G401 (cell line): ENCODE measurements at places on chromosomes 2 and 18. TPM values are rescaled to one million over a fixed set of nuclear protein-coding genes. Genes with fewer than 3 reads are reported as not detected.
A peak's percentile ranks its signal among the peaks of the same experiment; 100 is the strongest.

The KIF1A gene
- total RNA-seq, result 15.3 and 24.9 TPM in 2 replicates

- DNase-seq, result peak; percentile 47
Measured at GRCh38 chr18:34729740-34730355, 19.8 kb downstream of the DTNA start.

DNA sequence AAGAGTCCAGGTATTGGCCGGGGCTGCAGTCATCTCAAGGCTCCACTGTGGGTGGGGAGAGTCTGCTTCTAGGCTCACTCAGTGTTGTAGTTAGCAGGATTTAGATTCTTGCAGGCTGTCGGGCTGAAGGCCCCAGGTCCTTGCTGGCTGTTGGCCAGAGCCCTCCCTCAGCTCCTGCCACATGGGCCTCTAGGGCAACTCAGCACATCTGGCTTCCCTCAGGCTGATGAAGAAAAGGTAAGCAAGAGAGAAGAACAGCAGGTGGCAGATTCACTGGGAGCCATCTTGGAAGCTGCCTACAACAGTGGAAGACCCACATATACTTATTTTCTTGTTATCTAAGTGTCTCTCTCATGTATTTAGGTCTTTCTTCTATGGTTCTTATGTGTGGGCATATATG lies 4.3 kb downstream of the MRPS9 start:
- no peak for DNase-seq

The SLC4A3 gene
- total RNA-seq, result 4.1 and 5.0 TPM in 2 replicates

The CABYR gene
- 0.41 TPM in 1 of 2 replicates, not detected in the other for total RNA-seq

The SERPINB10 gene
- not detected in 2 replicates for total RNA-seq

The SPEG gene
- 7.7 and 11.1 TPM in 2 replicates for total RNA-seq

The UNC80 gene
- total RNA-seq, result not detected in 2 replicates

The BCL2 gene
- 9.9 and 18.2 TPM in 2 replicates for total RNA-seq

GRCh38 chr2:10210336-10210735 lies 87.8 kb downstream of the RRM2 start:
- no peak for DNase-seq

- DNase-seq, result no peak
Measured at GRCh38 chr18:56112013-56112749, 524.2 kb upstream of the TCF4 start.

The CRIM1 gene
- total RNA-seq, result 32.1 and 43.4 TPM in 2 replicates

The HMSD gene
- not detected in 2 replicates for total RNA-seq

The TMEM247 gene
- not detected in 2 replicates for total RNA-seq

The SLC25A12 gene
- 24.5 and 24.7 TPM in 2 replicates for total RNA-seq

GRCh38 chr2:238448031-238448955 lies 21.6 kb downstream of the ASB1 start:
- DNase-seq, result no peak

DNA sequence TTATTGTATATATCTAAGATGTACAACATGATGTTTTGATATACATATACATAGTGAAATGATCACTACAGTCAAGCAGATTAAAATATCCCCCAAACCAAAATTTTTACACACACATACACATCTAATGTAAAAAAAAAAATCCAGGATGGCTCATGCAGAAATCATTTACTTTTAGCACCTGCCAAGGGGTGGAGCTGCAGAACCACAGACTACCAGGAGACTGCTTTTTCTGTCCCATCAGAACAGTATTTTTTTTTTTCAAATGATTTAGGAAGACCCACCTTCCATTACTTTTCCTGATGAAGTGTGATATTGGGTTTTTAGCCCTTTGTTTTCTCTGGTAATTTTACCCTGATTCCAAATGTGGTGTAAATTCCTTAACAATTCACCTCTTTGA lies 61.9 kb downstream of the AQP4 start:
- no peak for DNase-seq

- DNase-seq, result peak; percentile 54
Measured at GRCh38 chr2:101823347-101823791, 125.9 kb downstream of the MAP4K4 start.

DNA sequence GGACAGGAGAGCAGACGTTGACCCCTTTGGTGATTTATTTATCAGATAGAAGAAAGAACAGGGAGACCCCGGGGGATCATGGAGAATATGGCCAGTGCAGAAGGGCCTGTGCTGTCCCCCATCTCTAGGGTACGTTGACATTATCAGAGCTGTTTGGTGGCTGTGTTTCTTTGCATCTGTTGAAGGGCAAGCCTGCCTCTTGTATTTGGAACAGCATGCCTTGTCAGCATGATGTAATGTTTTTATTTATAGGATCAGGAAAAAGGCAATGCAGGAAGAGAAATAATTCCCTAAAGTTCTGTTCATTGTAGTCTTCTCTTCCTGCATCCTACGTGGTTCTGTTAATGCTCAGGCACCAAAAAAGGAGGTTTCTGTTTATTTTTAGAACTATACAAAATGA lies 49.8 kb upstream of the CABYR start:
- peak; percentile 65 for DNase-seq

DNA sequence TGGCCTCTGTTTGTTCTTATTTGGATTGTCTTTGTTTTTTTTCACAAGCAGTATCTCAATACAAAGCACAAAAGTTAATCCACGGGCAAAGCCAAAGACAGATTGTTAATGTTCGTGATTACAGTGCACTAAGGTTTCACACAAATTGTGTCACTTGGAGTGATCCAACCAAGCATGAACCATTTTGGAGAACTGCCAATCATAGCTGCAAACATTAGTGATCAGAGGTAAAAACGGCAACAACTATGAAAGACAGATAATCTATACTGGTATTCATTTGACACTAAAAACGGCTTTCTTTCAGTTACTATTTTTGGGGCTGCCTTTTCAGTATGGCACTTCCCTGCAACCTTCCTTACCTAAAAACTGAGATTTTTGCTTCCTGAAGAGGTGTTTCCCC lies 213.1 kb upstream of the GULP1 start:
- DNase-seq, result no peak

The VRK2 gene
- total RNA-seq, result 16.9 and 20.6 TPM in 2 replicates

- DNase-seq, result no peak
Measured at GRCh38 chr2:55311444-55311870, 42.4 kb upstream of the MTIF2 start.

The SGPP2 gene
- total RNA-seq, result not detected in 2 replicates

- DNase-seq, result no peak
Measured at GRCh38 chr2:225040142-225040541, 2.1 kb downstream of the DOCK10 start.

DNA sequence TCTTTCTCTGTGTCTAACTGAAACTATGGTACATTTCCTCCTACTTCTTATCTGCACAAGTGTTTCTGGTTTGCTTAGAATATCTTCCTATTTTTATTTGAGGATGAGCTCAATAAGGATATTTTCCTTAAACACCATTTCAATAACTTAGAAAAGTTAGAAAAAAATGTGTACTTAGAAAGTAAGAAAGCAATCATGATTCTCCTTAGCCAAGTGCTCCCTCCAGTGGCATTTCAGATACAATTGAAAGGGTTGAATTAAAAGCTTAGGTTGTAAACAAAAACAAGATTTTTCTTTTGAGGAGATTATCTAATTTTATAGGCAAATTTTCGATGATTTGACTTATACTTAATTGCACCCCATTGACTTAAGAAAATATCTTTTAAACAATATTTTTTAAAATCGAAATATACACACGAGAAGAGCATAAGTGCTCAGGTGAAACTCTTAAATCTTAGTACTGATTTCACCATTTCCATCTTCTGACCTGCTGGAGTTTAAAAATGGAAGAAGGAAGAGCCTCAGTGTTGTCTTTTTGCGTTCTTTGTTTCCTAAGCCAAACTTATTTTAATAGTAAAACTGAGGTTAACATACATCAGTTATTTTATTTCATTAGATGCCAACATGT lies 26.9 kb downstream of the C18orf63 start:
- DNase-seq, result peak; percentile 68

The ASTL gene
- 2.6 TPM in 1 of 2 replicates, not detected in the other for total RNA-seq

DNA sequence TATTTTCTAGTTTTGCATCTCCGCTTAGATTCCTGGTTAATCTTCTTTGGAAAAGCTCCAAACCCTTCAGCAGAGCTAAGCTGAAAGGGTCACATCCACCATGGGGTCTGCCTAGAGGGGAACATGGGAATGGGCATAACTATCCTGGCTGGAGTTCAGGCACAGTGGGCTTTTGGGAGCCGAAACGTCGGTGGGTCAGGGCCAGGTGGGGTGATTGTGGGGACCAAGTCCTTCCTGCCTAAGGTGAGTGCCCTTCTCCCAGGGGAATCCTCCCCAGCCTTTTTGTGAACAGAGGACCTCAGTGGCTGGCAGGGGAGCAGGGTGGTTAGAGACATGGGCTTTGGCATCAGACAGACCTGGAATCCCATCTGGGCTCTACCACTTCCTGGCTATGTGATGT lies 60.3 kb downstream of the CELF4 start:
- no peak for DNase-seq

The ZNF396 gene
- 0.03 and 0.25 TPM in 2 replicates for total RNA-seq

DNA sequence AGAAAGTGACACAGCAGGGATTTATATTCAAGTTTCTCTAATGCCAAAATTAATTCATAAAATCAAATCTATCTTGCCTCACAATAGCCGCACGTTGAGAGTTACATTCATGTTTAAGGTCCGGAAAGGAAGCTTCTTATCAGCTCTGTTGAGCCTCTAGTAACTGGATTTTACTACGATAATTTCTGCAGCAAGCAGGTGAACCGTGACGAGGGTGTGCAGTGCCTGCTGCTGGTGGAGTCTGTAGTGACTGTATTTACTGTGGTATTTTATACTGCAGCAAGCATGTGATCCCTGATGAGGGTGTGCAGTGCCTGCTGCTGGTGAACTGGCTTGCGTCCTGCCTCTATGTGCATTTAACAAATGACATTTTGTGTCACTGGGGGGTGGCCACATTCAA lies 120.0 kb downstream of the SNTG2 start:
- DNase-seq, result no peak

The XIRP2 gene
- total RNA-seq, result not detected in 2 replicates

The WNT6 gene
- total RNA-seq, result 0.14 TPM in 1 of 2 replicates, not detected in the other

GRCh38 chr2:120111193-120111592 lies 98.3 kb downstream of the EPB41L5 start:
- no peak for DNase-seq

- no peak for DNase-seq
Measured at GRCh38 chr2:231359948-231360347, 35.6 kb upstream of the B3GNT7 start.

The PSTPIP2 gene
- total RNA-seq, result 18.9 and 19.0 TPM in 2 replicates

The GALR1 gene
- total RNA-seq, result not detected in 2 replicates

DNA sequence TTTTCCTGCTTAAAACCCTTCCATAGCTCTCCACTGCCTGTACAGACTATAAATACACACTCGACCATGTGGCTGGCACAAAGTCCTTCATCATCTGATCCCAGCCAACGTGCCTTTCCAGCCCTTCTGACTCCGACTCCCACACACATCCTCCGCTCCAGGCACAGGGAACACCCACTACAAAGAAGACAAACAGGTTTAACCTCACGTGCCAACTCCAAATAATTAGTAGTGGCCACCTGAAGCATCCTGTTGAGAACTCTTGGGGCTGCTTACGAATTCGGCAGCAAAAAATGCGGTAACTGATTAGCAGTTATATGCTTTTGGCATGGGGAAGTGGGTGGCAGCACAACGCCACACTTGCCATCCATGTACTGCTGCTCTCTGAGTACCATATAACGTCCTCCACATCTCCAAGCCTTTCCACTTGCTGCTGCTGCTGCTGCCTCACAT lies 12.1 kb downstream of the SPIRE1 start:
- peak; percentile 90 for DNase-seq

The TXNDC2 gene
- total RNA-seq, result 0.06 TPM in 1 of 2 replicates, not detected in the other

GRCh38 chr2:10217489-10218435 lies 84.9 kb upstream of the HPCAL1 start:
- no peak for DNase-seq

DNA sequence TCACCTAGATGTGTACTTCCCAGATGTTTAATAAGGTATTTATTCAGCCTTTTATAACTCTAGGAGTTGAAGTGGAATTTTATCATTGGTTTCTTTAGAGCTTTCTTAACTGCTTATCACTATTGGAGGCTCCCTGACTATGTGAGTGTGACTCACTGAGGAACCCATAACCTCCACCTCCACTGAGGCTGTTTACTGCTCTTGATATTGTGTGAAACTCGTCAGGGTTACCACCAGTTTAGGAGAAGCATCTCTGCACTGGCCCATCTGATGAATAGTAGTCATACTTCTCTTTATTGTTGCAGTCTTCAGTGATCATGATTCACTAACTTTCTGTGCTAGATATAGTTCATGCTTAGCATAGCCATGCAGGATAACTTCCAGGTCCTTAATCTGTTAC lies 79.6 kb upstream of the UBXN4 start:
- DNase-seq, result no peak

GRCh38 chr18:48065601-48065995 lies 135.1 kb upstream of the SMAD2 start:
- no peak for DNase-seq

DNA sequence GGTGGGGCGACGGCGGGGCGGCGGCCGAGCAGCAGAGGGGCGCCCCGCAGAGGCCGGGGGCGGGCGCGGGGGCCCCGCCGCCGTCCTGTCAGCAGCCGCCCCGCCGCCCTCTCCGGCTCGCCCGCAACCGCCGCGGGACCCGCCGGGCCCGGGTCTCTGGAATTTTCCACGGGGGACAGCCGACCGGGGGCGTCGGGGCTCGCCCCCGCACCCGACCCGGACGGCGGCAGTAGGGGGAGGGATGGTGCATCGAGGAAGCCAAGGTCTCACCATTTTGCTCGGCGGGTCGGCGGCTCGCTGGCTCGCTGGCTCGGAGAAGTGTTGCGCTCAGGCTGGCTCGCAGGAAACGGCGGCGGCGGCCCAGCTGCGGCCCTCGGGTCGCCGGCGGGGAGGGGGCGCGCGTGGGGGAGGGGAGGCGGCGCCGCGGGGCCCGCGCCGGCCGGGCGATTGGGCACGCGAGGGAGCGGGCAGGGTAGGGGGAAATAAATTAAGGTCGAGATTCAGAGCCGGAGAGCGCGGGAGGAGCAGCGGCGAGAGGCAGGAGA lies 405 bp downstream of the PPP3R1 start:
- DNase-seq, result no peak
